ENCODE measurements at places on chromosomes 6 and 20. TPM values are rescaled to one million over a fixed set of nuclear protein-coding genes. Genes with fewer than 3 reads are reported as not detected.
A peak's percentile ranks its signal among the peaks of the same experiment; 100 is the strongest.

DNA sequence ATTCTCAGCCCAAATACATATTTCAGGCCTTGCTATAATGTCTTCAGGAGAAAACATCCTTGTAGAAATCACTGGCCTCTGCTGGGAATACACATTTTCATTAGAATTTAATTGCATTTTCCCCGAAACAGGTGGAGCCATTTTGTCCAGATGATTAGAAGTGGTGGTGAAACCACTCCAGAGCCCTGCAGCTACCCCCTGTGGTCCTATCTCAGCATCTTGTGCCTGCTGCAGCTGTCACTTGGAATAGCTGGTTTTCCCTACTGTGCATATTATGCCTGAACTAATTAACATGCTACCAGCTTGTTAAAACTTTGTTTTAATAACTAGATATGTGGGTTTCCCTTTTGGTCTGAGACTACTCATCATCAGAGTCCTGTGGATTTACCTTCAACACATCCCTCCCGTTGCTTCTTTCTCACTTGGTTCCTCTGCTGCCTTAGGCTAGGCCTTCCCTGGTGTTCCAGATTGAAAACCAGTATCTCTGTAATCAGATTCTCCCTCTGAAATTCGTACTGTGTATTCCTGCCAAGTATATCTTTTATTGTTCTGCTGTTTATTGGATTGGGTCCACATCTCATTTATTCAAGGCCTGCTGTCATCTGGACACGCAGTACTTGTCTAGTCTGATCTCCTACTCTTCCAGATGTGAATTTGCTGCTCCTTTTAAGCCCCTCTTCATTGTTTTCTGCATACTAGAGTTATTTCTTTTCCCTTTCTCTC is 15.2 kb downstream of the DNAH8 start:
- no peak for ATAC-seq

GRCh38 chr6:44631968-44632367 is 244.5 kb downstream of the CDC5L start:
- no peak for ATAC-seq

DNA sequence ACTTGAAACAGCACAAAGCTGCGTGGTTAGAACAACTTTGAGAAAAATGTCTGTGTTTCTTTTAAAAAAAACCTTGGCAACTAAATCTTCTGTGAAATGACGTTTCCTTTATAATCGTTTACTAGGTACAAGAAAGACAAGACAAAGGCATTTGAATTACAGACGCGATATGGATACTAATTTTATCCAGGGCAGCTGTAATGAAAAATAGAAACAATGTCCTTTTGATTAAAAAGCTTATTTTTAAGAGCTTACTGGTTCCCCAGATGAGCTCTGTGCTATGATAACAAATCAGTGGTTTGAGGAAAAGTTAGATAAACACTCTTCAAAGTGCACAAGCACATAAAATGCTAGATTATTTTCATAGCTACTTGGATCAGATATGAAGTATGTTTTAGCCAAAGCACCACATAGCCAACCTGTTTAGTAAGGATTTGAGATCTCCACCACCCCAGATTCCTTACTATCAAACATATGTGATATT is 1.6 kb upstream of the SYNCRIP start:
- no peak for ATAC-seq

GRCh38 chr6:2841264-2842138 is at the start of gene SERPINB1:
SERPINB1 (minus strand) TSS chr6:2841863; CDS start chr6:2840586, 1,277 bp downstream.
- ATAC-seq, result peak; percentile 89

DNA sequence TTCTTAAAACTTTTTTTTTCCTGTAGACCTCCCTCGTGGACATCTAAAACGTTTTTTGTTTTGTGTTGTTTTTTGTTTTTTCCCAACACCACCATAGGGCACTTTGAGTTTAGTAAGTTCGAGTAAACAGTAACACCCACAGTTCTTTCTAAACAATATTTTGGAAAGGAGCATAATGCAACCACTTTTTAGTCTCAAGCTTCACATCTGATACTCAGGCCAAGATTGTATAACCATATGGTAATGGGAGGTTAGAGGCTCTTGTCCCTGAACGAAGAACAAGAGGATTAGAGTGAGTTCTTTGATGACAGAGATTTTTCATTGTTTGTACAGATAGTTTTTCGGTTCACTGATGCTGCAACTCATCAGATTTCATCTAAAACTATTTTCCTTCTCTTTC is 144.6 kb downstream of the MTHFD1L start:
- ATAC-seq, result no peak

GRCh38 chr6:43124481-43124880 is 46.6 kb upstream of the SRF start:
- ATAC-seq, result no peak

GRCh38 chr6:24957199-24957598 is 21.4 kb upstream of the RIPOR2 start:
- ATAC-seq, result no peak

DNA sequence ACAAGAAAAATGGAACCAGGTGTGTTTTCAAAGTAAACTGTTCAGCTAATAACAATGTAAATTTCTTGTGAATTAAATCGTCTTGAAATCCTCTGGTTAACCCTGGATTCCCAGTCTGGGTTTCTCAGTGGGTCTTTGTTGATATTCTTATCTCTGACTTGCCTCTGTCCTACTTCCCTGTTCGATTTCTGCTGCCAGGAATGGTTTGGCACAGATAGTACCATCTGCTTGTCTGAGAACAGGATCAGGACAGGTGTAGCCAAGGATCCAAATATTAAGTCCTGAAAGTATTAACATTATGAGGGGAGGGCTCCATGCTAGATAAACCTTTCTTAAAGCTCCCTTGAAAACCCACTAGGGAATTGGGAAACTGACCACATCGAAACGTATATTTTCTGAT is 30.1 kb downstream of the ARFGEF2 start:
- ATAC-seq, result no peak

- ATAC-seq, result no peak
Measured at GRCh38 chr6:99130897-99131873, 183.4 kb upstream of the FBXL4 start.

- ATAC-seq, result no peak
Measured at GRCh38 chr6:34115403-34115795, 30.5 kb downstream of the GRM4 start.

DNA sequence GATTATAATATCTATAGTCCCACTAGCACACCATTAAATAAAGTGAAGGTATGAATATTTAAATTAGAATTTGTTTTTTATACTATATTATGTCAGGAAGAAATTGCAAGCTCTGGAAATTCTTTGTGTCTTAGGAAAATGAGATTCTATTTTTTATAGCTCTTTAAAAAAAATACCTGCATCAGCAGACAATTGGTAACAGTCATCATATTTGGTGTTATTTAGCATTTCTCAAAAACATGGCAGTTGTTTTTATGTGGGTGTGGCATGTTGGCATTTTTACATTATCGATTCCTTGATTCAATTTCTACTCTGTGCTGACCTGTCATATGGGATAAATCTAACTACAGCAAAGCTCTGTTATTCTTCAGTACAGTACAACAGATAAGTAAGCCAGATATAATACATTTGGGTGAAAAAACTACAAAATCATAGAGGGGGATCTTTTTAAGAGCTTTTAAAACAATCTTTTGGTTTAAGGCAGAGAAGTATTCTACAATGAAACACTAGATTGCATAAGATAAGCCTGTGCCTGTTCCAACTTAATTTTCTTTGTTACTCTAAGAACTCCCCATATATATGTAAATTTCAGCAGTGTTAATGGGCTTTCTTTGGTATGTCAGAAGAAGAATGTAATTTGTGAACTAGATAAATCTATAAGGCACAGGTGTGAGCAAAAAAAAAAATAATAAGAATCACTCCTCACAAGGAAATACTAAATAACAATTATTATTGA is 71.5 kb downstream of the LAMA2 start:
- ATAC-seq, result no peak

DNA sequence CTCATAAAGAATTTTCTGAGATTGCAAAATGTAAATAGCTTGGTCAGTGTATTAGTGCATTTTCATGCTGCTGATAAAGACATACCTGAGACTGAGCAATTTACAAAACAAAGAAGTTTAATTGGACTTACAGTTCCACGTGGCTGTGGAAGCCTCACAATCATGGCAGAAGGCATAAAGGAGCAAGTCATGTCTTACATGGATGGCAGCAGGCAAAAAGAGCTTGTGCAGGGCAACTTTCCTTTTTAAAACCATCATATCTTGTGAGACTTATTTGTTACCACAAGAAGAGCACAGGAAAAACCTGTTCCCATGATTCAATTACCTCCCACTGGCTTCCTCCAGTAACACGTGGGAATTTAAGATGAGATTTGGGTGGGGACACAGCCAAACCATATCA is 112.7 kb upstream of the HDDC2 start:
- ATAC-seq, result no peak

- no peak for ATAC-seq
Measured at GRCh38 chr6:36731622-36732310, 34.1 kb downstream of the RAB44 start.

DNA sequence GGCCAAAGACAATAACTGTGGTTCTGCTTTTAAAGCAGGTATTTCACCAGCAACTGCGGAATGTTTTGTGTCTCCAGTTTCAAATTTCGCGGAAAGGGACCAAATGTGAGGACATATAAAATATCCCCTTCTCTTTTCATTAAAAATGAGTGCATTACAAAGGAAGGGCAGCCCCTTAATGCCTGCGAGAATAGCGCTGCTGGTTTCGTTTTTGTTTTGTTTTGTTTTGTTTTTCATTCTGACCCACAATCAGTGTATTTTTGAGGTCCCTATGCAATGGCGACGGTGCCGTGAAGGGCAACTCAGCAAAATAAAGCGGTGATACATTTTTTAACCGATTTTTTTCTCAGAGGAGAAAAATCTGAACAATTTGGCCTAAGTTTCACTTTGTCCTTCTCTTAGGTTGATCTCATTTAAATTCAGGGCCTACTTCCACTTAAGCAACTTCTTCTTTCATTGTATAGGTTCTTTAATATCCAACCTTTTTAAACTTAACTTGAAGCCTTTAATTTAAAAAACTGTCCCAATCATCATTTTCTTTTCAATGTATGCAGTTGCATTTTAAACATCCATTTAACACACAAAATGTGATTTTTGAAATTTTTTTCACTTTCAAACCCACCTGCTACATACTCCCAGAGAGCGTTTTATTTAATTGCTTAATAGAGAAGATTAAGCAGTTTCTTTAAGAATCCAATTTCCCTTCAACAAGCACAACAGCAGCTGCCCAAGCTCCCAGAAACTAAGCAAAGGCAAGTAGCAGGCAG is 2.9 kb upstream of the HIVEP2 start:
- no peak for ATAC-seq

DNA sequence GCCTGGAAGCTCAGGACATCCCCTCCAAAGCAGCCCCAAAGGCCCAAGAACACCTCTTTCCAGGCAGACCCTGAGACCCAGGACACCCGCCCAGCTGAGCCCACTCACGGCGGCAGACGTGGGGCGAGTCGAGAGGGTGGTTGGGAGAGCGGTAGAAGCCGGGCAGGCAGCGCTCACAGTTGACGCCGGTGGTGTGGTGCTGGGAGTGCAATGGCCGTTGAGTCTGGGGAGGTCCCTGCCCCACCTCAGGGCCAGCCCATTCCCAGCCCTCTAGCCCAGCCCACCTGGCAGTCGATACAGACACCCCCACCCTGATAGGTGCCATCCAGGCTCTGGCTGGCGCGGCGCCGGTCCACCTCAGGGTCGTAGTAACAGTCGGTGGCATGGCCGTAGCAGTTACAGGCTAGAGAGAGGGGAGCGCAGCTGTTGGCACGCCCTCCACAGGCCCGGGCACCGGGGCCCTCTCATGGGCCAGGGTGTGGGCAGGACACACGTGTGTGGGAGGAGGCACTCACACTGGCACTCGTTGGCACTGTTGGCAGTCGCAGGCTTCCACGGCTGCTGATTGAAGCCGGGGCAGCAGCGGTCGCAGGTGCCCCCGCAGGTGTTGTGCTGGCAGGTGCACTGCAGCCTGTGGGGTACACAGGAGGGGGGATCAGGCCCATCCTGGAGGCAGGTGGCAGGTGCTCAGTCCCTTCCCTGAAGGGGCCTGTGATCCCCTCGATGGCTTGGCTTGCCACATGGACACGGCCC is 20.5 kb downstream of the LAMA5 start:
- no peak for ATAC-seq

DNA sequence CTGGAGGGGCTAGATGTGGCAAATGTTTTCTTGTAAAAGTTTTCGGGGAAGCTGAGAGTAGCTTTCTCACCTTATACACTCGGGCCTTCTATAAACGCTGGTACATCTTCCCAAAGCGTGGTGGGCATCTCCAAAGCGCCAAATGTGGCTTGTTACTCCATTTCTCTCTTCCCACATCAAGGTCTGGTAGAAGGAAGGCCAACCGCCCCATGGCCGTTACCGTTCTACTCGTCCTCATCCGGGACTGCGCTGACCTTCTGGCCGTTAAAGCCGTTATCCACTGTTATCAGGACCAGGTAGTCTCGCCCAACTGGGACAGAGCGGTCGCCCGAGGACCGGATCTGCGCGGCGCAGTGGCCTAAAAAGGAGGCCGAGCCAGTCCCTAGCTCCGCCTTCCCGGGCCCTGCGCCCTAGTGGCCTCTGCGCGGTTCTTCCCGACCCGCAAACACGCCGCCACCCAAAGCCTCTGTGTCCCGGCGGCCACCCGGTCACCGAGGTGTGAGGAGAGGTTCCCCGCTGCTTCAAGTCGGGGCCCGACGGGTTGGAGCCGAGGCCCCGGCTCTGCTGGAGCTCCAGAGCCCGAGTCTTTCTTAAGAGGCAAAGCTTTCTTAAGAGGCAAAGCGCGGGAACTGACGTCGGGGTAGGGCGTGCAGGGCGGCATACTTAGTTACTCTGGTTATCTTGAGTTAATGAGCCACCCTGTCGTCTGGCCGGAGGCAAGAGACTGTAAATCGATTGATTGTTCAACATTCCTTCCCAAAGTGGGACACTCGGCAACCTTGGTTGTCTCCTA is 90.5 kb downstream of the GPX5 start:
- ATAC-seq, result no peak

GRCh38 chr20:2133318-2134183 is 31.9 kb downstream of the STK35 start:
- peak; percentile 14 for ATAC-seq

DNA sequence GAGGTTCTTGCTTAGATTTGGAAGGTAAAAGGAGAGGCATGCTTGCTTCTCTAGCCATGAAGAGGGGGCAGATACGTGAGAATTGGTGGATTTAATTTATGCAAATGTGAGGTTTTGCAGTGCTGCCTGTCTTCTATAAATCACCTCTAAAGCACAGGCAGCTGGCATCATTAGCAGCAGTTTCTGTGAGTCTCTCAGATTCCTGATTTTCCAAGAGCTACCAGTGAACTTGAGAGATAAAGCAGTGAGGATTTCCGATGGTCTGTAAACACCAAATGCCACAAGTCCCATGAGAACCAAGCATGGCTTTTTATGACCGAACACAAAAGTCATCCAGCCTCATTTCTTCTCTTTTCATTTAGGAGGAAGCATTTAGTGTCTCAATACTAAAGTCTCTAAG is 3.2 kb upstream of the SIRPB2 start:
- ATAC-seq, result no peak

The ENPP3 gene
- total RNA-seq, result 0.24 TPM

The BANF2 gene
- total RNA-seq, result not detected

The SEMG1 gene
- not detected for total RNA-seq

The WFDC2 gene
- 37.9 TPM for total RNA-seq

The CNPY3 gene
- total RNA-seq, result 13.6 TPM

The OR2B6 gene
- total RNA-seq, result not detected

The TCP11 gene
- total RNA-seq, result not detected

The SEL1L2 gene
- not detected for total RNA-seq

All from esophagus mucosa (tissue), 1 donor.